ENCODE measurements at places on chromosomes 3 and 15.

DNA sequence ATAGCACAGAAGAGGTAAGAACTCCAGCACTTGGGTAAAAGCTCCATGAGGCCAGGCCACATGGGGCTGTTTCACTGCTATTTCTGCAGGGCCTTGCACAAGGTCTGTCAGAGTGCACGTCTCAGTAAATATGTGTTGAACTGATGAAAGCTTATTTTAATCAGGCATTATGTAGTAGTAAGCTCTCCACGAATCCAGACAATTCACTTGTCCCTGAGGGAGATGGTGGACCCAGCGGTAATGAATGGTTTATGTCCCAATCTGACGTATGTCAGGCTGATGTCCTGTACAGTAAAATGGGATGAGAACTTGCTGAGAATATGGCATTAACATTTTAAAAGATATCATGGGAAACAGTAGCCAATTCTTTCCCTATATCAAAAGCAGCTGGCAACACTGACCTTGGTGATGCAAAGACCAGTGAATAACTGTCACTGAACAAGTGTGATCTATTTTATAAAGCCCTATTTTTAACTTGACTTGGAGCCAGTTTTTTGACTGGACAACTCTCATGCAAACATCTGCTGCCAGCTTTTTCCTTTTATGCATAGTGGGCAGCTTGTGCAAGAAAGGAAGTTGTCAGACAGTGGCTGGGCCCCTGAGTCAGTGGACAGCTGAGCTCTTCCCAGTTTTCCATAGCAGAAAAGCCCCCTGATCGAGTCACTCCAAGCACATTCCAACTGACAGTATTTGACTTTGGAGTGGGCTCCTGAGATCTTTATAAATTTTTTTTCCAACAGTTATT is 519.8 kb upstream of the MDFIC2 start:
- DNase-seq = peak; percentile 82

- no peak for DNase-seq
Measured at GRCh38 chr3:191397771-191398170, 63.2 kb upstream of the PYDC2 start.

GRCh38 chr3:175075269-175075668 is 216.1 kb downstream of the NAALADL2 start:
- DNase-seq = no peak

- DNase-seq = no peak
Measured at GRCh38 chr3:107983247-107983646, 107.6 kb downstream of the CD47 start.

- DNase-seq = no peak
Measured at GRCh38 chr3:159030138-159030670, 228.3 kb downstream of the MFSD1 start.

DNA sequence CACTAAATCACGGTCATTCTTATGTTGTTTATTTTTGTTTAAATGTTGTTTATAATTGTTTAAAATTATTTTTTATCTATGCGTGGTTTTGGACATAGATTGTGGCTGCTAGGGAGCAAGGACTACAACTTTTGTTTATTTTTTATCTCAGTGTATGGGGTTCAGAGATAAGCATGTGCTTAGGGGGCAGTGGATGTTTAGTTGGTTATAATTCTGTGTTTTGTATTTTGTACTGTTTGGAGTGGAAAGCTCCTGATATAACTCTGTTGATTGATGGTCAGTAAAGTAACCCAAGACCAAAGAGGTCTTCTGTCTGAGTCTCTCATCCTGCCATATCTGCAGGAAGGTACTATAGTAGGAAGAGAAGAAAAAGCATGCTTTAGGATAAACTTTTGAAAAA is 36.5 kb upstream of the NPHP3 start:
- DNase-seq = no peak

DNA sequence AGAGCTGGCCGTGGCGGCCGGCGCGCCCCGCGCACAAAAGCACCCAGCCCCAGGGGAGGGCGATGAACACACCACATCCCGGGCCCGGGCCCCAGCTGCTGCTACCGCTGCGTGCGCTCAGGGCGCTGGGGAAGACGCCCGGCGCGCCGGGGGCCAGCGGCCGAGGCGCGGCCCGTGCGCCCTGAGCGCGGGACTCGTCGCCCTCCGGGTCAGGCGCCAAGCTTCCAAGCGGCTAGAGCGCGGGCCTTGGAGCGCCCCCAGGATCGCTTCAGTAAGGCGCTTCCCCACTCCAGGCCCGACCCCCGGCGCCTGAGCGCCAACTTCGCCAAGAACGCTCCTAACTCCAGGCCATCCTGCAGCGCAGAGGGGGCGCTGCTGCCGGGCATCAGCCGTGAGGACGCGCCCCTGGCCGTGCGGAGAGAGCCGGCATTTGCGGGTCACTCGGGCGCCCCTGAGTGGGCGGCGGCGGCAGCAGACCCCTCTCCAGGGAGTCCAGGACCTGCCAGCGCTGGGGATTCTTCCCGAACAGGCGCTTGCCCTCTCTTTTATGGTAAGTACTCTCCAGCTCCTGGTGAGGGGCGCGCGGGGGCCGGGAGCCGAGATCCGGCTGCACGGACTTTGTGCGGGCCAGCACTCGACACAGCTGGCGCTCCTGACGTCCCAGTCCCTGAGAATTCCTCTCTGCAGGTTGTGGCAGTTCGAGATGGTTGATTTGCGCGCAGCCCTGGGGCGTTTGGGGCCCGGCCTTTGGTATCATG is 475 bp downstream of the SPSB4 start:
- DNase-seq = no peak

DNA sequence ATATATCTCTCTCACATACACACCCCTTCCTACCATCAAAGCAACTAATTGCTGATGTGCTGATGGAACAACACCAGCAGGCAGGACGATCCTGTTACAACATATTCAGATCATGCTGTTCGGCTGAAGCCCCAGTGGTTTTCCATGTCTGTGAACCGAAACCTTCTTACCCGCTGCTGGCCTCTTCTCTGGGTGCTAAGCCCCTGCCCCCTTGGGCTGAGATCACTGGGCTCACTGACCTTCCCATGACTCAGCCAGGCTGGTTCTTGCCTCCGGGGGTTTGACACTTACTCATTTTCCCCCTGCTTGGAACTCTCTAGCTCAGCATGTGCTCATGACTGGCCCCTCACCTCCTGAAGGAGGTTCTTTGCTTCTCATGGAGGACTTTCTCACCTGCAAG is 122.0 kb upstream of the RGMA start:
- no peak for DNase-seq

DNA sequence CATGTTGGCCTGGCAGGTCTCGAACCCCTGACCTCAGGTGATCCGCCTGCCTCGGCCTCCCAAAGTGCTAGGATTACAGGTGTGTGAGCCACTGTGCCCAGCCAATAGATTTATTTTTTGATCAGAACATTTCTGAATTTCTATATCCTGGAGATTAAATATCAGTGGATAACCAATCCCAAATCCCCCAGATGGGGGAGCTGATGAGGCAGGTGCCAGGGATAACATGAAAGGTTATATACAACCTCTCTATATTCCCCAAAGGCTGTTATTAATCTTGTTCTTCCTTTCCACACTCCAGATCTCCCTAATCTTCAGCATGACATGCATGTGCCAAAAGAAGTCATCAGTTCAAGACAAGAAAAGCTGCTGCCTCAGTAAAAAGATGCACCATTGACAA is 112.3 kb downstream of the WDR76 start:
- DNase-seq = no peak

- DNase-seq = no peak
Measured at GRCh38 chr15:87645723-87646122, 610.8 kb downstream of the NTRK3 start.

- no peak for DNase-seq
Measured at GRCh38 chr3:127139601-127140500, 53.1 kb upstream of the PRR23E start.

GRCh38 chr3:140349938-140350337 is 327.9 kb upstream of the TRIM42 start:
- no peak for DNase-seq

DNA sequence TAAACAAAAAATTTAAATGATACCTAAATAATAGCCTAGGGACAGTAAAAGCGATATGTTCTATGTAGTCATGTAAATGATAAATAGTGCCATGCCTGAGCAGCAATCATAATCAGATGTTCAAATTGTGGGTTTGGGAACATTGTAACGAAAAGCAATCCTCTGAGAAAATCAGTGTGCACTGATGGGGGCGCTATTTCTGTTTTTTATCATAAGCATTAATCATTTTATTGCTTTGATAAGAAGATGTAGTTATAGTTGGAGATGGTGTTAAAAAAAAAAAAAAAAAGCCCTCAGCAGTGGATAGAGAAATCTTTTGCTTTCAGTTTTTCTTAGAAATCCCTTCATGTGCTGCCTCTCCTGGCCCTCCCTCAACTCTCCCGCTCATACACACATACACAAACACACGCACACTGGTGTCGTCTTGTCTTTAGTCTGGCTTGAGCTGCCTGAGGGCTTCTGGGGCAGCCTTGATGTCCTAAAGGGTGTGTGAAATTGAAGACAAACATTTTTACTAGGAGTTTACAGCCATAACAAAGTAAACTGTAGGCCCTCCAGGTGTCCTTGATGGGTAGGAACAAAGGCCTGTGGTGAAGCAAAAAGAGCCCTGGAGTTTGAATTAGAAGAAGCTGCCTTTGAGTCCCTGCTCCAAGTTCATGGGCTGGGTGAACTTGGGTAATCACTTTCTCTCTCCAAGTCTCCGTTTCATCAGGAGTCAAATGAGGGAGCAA is 428.1 kb downstream of the SOX2 start:
- no peak for DNase-seq

GRCh38 chr3:60086811-60087210 is 1037.0 kb upstream of the CFAP20DC start:
- no peak for DNase-seq

DNA sequence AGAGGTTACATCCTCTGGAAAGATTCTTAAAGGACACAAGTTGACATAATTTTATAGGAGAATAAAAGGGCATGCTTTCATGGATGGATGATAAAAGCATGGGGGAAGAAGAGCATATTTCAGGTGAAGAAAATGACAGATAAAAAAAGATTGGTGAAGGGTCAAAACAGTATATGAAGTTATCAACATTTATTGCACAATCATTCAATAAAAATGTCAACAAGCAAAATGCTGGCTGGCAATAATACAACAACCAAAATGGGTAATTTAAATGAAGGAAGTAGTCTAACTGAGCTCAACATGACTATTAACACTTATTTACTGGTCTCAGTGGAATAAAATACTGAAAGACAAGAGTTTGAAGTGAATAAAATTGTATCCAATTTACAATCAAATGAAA is 696.7 kb downstream of the SQOR start:
- DNase-seq = no peak

Data from HFFc6 (cell line).